ENCODE measurements at places on chromosomes 13 and 19.

- DNase-seq = peak; percentile 81
Measured at GRCh38 chr19:17511724-17512573, 500 bp downstream of the PGLS start.

GRCh38 chr13:110887597-110888333 lies 27.1 kb downstream of the ANKRD10 start:
- DNase-seq = no peak

GRCh38 chr13:37616131-37616530 lies 17.6 kb upstream of the POSTN start:
- no peak for DNase-seq

DNA sequence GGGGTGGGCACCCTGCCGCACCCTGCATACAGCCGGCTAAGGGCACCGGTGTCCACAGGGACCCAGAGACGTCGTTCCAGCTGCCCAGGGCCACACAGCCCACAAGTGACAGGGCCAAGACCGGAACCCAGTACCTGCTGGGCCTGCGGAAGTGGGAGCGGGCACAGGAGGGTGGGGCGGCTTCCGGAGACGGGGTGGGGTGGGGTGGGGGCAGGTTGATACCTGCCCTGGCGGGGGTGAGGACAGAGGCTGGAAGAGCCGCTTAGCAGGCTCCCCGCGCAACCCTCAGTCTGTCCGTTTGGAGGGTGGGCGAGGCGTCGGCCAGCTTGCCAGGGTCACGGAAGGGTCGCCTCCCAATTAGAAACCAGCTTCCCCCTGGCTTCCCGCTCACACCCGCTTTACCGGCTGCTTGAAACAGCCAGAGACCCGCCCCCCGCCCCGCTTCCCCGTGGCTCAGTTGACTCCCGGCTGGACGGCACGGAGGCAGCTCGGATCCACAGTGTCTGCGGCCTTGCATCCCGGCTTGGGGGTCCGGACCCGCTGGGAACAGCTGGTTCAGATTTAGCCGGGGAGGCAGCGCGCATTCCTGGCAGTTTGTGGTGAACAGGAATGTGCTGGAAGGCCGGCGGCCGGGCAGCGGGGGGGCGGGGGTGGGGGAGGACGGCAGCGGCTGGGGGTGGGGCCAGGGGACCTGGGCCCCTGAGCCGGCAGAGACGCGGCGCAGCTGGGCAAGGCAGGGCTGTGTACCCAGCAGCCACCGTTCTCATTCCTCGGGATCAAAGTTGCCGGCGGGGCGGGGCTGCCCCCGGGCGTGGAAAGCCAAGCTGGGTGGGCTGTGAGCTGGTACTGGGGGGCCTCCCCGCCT lies 1.9 kb downstream of the CNN2 start:
- DNase-seq = peak; percentile 88

DNA sequence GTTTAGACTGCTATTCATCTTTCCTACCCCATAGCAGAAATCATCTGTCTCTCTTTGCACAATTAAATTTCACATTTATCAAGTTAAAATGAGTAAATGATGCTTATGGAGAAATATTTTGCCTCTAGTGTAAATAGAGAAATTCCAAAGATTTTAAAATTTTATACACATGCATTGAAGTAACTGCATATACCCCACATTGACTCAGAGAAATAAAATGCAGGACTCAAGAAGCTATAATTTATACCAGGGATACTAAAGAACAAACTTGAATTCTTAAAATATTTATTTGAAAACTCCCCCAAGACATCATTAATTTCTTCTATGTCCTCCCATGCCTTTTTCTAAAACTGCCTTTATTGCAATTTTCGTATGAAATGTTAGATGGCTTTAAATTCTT lies 165.8 kb downstream of the DIAPH3 start:
- DNase-seq = no peak

- DNase-seq = no peak
Measured at GRCh38 chr19:16425993-16426392, 45.8 kb downstream of the EPS15L1 start.

DNA sequence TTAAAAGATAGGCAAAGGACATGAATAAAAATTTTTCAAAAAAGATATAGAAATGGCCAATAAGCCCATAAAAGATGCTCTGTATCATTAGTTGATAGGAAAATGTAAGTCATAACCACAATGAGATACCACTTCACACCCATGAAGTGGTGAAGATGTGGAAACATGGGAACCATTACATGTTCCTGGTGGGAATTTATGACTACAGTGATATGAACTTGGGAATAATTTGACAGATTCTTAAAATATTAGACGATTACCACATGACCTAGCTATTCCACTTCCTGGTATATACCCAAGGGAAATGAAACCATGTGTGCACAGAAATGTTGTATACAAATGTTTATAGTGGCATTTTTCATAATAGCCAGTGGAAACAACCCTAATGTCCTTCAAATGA lies 232.2 kb downstream of the GGACT start:
- no peak for DNase-seq

DNA sequence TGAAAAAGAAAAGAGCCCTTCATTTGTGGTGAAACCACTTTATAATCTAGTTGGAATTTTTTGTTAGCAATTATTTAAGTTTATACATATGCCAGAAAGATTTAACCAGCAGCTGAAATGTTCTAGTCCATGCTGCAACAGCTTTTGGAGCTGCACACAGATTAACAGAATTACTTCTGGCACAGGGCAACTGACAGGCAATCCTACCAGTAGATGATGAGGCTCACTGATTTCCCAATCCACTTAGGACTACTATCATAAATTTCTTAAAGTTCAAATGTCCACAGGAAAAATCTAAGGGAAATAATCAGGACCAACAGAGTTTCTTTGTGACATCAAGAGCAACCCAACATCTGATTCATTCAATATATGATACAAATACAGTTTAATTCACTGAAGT lies 78.8 kb downstream of the CRYL1 start:
- DNase-seq = no peak

- DNase-seq = no peak
Measured at GRCh38 chr19:15368798-15369593, 10.6 kb downstream of the AKAP8 start.
